Activated naive CD4-positive, alpha-beta T cell treated with anti-CD3 and anti-CD28 coated beads for 36 hours (primary cell): ENCODE measurements at places on chromosomes 6 and 20. TPM values are rescaled to one million over a fixed set of nuclear protein-coding genes. Genes with fewer than 3 reads are reported as not detected.

RBPJL gene
- total RNA-seq, result not detected

AK9 gene
- total RNA-seq, result 1.7 TPM

SOBP gene
- total RNA-seq, result 0.26 TPM

IP6K3 gene
- not detected for total RNA-seq

ACSS1 gene
- total RNA-seq, result 9.4 TPM

MCCD1 gene
- not detected for total RNA-seq

TREM1 gene
- total RNA-seq, result 4.3 TPM

RAB32 gene
- total RNA-seq, result 0.25 TPM

SYNJ2 gene
- 42.7 TPM for total RNA-seq

WFDC2 gene
- 0.83 TPM for total RNA-seq

ZNF335 gene
- 26.8 TPM for total RNA-seq

GRCh38 chr20:14634665-14635064 lies 297.3 kb upstream of the FLRT3 start:
- no peak for DNase-seq

DNA sequence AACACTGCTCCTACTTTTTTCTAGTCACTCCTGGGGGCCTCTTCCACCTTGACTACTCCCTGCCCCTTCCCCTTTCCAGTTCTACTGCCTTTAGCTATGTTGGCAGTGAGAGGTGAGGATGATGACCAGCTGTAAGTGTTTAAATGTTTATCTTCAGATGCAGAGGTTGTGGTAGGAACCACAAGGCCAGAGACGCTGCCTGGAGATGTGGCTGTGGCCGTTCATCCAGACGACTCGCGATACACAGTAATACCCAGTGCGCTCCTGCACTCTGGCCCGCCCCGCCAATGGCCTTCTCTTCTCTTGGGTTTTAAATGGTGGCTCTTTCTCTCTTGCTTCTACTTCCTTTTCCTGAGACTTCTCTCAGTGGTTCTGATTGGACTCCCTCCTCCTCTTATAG lies 4.6 kb downstream of the VARS2 start:
- no peak for DNase-seq

DNA sequence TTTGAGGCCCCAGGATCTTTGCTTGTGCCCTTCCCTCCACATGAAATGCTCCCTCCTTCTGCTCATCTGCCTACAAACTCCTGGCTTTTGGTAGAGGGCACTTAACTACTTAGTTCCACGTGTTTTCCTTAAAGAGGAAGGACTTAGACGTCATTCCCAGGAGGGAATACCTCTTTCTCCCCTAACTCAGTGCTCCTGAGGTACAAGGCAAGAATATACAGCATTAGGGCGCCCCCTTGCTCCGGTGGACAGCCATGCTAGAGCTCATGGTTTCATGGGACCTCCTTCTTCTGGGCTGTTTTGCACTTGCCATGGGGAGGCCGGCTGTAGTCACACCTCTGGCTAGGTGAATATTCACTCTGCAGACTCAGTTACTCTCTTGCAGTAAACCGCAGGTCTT lies 93.8 kb upstream of the LY86 start:
- DNase-seq, result peak; percentile 74

DNA sequence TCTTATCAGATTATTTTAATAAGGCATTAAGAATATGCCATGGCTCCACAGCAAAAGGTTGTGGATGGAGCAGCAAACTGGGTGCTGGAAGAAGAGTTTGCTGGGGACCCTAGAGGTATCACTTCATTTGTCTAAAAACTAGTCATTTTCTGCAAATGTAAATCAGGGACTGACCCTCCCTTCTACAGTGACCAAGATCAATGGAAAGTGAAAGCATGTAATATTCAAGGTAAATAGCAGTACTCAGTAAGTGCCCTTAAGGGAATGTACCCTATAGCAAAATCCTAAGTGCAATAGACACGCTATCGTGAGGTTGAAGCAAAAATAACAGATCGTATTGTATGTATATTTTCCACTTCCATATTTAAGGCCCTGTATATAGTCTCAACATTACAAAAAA lies 38.7 kb downstream of the TRDN start:
- no peak for DNase-seq

DNA sequence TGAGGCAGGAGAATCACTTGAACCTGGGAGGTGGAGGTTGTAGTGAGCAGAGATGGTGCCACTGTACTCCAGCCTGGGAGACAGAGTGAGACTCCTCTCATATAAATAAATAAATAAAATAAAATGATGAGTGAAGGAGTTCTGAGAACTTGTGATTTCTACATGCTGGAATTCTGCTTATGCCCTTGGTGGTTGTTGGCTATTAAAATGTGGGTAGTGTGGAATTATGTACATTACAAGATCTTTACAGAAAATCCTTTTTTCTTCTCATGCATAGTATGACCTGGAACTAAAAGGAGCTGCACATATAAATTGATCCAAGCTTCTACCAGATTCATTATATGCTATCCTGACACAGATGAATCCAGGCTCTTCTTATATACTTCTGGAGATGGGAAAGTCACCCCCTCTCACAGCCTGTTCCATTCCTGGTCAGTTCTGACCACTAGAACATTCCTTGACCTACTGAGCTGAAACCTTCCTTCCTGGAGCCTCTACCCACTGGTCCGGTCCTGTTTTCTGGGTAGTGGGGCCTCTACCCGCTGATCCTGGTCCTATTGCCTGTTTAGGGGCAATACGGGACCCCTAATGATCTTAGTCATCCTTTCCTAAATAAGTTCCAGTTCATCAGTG lies 37.7 kb upstream of the TAF8 start:
- no peak for DNase-seq

- DNase-seq, result peak; percentile 73
These were observed 33.9 kb downstream of the SLC17A4 start for GRCh38 chr6:25788305-25788922.

GRCh38 chr6:123908797-123909196 lies 105.1 kb downstream of the NKAIN2 start:
- no peak for DNase-seq

DNA sequence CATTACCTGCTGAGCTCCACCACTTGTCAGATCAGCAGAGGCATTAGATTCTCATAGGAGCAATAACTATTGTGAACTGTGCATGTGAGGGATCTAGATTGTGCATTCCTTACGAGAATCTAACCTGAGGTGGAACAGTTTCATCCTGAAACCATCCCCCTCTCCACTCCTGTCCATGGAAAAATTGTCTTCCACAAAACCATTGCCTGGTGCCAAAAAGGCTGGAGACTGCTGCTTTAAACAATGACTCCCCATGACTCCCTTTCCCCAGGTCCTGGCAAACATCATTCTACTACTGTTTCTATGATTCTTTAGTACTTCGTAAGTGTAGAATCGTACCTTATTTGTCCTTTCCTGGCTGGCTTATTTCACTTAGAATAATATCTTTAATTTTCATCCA lies 9.7 kb upstream of the DYNLRB1 start:
- no peak for DNase-seq

GRCh38 chr20:7710440-7710839 lies 229.8 kb downstream of the HAO1 start:
- no peak for DNase-seq

- DNase-seq, result no peak
These were observed 76.3 kb upstream of the TGM3 start for GRCh38 chr20:2219481-2220006.

GRCh38 chr6:12181481-12181880 lies 108.7 kb upstream of the EDN1 start:
- no peak for DNase-seq
